ENCODE measurements at places on chromosomes 5 and 9. TPM values are rescaled to one million over a fixed set of nuclear protein-coding genes. Genes with fewer than 3 reads are reported as not detected.

Gene MUSK
- total RNA-seq = not detected

DNA sequence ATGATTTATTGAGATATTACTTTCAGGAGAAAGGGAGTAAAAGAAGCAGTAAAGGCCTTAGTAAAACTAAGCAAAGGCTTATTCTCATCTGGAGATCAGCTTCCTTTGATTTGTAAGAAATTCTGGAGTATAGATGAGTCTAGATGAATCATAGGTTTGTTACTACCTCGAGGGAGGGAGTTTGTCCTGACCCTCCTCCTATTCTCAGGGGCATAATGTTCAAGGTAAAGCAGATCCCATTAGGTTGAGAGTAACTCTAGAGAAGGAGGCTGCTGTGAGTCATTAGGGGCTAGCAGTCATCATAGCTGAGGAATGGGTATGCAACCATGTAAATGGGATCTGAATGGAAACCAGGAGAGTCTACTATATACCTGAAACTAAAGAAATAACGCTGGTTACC lies 155.5 kb upstream of the MOCS2 start:
- no peak for DNase-seq

DNA sequence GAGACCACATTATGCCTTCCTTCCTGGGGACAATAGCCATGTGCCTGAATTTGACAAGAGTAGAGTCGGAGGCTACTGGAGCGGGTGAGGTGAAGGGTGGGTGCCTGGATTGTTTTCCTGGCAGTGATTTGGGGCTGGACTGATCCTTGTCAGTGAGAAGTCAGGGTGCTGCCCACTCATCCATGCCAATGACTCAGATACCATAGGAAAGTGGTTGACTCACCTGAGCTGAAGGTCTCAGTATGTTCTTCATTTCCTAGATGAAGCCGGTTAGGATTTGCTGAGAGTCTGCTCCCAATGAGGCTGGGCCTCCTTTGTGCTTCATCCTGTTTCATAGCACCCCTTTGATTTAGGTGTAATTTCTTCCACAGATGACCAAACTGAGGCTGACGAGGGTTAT lies 366.0 kb downstream of the KDM4C start:
- DNase-seq = no peak

- DNase-seq = no peak
Measured at GRCh38 chr9:89309608-89310474, 1.2 kb upstream of the CKS2 start.

Gene GARIN3
- not detected for total RNA-seq

GRCh38 chr9:93681269-93682154 lies 105.1 kb downstream of the PHF2 start:
- DNase-seq = no peak
